ENCODE measurements at places on chromosomes 16 and 17.
A peak's percentile ranks its signal among the peaks of the same experiment; 100 is the strongest.

- DNase-seq = no peak
These were observed 1.4 kb downstream of the FBXO31 start for GRCh38 chr16:87382023-87382785.

DNA sequence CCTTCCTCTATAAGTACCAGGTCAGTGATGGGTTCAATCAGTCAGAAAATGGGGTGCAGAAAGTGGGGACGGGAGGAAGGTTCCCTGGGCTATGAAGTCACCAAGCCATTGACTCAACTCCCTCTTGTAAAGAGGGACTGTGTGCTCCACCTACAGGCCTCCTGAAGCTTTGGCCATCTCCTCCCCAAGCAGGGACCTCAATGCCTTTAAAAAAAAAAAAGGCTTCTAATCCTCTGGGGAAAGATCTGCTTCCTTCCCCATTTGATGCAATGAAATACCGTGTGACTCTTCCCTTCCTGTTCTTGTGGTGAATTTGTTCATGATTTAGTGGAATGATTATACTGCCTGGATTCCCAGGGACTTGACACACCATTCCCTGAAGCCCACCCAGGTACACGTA, 30.8 kb downstream of the VWA3A start:
- peak; percentile 57 for DNase-seq

DNA sequence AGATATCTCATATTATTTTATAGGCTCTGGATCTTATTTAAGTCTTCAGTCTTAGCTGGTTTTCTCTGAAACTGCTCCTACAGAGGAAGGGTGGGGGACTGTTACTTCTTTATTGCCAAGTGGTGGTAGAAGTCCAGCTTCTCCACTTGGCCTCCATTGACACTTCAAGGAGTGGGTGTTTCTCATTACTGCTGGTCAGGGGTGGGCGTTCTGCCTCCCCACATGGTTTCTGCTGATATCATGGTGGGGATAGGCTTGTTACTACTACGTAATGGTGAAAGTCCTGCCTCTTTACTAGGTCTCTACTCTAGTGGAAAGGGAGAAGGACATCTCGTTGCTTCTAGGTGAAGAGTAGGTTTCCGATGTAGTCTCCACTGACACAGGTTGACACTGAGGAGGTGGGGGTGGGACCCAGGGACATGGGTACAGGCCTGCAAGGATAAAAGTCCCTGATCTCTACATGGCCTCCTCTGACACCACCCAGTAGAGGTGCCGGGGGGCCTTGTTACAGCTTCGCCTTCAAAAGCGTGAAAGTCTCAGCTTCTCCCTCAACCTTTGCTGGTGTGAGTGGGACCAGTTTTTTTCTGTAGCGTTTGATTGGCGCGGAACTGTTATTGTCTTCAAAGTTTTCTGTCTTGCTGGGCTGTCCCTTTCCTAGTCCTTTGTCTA, 20.3 kb downstream of the PRAC1 start:
- DNase-seq = no peak

GRCh38 chr17:78208486-78208885, 5.6 kb upstream of the BIRC5 start:
- DNase-seq = no peak

DNA sequence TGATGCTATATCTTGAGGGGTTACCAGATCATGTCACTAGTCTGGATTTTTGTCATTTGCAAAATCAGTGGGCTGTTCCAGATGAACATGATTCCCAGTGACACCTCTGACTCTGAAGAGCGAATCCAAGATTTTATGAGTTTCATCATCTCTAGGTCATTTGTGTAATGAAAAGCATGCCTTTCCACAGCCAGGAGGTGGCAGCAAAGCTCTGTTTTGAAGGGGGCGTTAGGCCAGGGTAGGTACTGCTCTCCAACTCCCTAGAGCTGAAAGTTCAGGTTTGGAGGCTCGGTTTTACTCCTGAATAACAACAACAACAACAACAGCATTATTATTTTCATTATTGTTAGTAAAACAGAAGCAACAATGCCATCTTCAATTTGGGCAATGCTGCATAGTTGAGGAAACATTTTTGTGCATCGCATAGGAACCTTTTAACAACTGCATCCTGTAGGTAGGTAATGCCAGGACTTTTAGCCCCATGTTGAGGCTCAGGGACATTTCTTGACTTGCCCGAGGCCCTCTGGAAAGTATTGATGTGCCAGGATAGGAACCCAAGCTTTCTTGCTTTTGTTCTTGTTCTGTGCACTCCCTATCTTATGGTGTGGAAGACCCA, 77.0 kb downstream of the MYH13 start:
- DNase-seq = peak; percentile 77

GRCh38 chr17:34530918-34531317, 48.5 kb upstream of the TMEM132E start:
- no peak for DNase-seq

GRCh38 chr17:57493171-57493570, 236.8 kb downstream of the MSI2 start:
- no peak for DNase-seq

GRCh38 chr17:10197721-10198508, 491 bp downstream of the GAS7 start:
- DNase-seq = peak; percentile 26

DNA sequence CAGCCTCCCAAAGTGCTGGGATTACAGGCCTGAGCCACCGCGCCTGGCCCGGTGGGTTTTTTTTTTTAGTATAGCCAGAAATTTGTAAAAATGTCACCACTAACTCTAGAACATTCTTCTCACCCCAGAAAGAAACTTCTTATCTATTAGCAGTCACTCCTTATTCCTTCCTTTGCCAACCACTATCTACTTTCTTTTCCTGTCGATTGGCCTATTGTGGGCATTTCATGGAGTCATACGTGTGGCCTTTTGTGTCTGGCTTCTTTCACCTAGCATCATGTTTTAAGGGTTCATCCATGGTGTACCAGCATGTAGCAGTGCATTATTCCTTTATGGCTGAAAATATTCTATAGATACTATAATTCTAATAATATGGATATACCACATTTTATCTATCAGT, 3.6 kb downstream of the CYB5D2 start:
- no peak for DNase-seq

DNA sequence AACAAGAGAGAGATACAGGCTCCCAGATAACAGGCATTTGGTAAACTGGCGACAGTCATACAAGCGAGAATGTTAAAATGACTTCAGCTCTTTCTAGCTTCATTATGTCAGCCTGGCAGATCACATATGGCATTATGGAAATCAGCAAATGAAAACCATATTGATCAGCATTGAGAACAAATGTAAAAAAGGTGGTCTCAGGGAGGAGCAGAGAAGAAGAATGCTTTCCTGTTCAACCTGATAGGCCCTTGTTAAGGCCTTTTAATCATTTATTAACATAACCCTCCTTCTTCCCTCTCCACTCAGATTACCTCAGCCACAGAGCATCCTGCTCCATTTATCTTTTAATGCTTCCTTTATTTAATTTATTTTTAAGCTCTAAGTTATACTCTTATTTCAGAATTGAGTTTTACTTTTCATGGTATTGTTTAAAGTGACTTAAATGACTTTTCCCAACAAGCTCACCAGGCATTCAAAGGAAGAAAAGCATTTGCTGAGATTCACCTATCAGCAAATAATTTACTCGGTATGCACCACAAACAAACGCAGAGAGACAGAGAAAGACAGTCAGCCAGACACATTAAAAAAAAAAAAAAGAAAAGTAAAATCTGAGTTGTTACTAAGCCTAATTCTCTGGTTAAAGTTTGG, 243.9 kb upstream of the TBX2 start:
- peak; percentile 18 for DNase-seq

- no peak for DNase-seq
These were observed 44.8 kb downstream of the PITPNC1 start for GRCh38 chr17:67421869-67422273.

DNA sequence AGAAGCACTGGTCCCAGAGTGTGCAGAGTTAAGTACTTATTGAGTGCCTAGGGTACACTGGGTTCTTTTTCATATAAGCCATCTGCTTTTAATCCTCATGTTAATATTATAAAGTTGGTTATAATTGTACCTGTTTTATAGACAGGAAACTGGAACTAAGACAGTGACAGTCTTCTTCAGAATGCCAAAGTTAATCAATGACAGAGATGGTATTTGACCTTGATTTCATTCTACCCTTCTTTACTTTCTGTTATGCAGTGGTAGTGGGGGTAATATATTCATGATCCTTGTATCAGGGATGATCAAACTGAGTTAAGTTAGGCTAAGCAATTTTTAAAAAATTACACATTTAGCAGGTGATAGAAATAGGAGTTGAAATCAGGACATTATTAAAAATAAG, 108.6 kb upstream of the GOT2 start:
- no peak for DNase-seq

DNA sequence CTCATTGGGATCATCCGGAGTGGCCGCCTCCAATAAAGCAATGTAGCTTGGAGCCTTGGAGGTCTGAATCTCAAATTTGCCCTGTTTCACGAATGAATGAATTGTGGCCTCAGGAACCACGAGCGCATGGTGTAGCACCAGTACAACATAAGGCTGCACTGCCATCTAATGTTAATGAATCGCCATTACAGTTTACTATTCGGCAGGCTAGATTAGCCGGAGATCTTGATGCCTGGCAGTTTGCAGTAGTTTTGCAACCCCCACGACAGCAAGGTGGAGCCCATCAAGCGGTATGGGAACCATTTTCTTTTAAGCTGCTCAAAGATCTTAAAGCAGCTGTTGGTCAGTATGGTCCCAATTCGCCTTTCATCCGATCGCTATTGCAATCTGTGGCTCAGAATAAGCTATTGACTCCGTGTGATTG, 18.8 kb downstream of the ALOX15B start:
- peak; percentile 84 for DNase-seq

GRCh38 chr16:83898463-83899271, at the start of gene MLYCD:
MLYCD (plus strand) TSS chr16:83899115; CDS start chr16:83899145, 30 bp downstream.
- peak; percentile 100 for DNase-seq

DNA sequence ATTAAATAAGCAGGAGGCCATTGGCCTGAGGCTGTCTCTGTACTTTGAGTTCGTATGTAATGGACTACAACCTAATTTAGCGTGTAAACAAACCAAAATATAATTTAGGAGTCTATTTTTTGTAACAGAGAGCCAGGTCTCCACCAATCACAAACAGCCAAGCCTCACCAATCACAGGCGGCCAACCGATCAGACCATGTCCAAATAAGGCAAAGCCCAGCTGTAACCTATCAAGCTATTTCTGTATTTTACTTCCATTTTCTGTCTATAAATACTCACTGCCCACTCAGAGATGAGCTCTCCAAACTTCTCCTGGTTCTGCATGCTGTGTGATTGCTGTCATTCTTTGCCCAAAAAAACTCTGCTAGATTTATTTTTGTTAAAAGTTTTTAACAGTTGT, 322.7 kb downstream of the NPIPA8 start:
- no peak for DNase-seq

GRCh38 chr17:48626245-48627117, at the start of gene HOXB9:
HOXB9 (minus strand) TSS chr17:48626358; CDS start chr17:48626269, 89 bp downstream.
- peak; percentile 67 for DNase-seq

- DNase-seq = no peak
These were observed 56.8 kb downstream of the ZZEF1 start for GRCh38 chr17:4086041-4086483.
